ENCODE measurements at places on chromosomes 6 and 20. TPM values are rescaled to one million over a fixed set of nuclear protein-coding genes. Genes with fewer than 3 reads are reported as not detected.

DNA sequence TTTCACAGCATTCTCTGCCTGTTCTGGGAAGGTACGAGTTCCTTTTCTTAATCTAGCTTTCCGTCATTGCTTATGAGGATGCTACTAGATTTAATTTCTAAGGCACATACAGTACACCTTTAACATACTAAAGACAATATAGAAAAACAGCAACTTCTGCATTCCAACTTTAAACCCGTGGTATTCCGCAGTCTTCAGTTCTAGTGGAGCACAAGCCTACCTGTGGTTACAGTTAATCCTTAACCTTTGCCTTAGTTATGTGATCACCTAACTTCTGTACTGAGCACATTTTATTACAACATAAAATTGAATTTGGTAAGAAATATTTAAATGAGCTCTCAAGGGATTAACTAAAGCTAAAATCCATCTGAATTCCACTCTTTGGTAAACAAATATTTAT lies 289.5 kb downstream of the BTBD9 start:
- DNase-seq = no peak

DNA sequence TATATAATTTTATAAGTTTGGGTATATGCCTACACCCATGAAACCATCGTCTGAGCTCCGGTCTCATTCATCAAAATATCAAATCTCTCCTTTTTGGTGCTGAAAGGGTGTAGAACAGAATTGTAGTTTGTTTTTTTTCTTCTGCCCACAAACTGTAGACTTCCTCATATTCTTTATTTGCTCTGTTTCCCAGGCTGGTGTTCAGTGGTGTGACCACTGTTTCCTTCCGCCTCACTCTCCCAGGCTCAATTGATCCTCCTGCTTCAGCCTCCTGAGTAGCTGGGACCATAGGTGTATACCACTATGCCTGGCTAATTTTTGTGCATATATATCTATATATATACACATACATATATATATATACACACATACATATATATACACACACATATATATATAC lies 139.6 kb upstream of the HCRTR2 start:
- no peak for DNase-seq

FILIP1 gene
- 72.8 TPM for total RNA-seq

- DNase-seq = no peak
Measured at GRCh38 chr6:68724060-68724459, 89.0 kb downstream of the ADGRB3 start.

DNA sequence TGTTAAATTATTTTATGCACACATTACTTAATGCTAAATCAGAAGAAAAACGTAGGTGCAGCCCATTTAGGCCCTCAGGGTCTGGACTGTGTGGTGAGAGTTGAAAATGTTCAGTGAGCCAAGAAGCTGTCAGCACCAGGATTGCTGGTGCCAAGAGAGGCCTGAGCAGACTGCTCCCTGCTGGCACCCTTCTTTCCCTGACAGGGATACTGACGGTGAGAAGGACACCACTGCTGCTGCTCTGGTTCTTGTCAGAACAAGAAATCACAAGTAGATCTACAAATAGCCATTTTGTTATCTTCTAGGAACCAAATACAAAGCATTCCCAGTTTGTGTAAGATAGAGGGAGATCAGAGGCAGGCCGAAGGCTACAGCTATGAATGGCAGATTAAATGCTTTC lies 48.7 kb upstream of the CRISP1 start:
- DNase-seq = no peak

LZTS3 gene
- total RNA-seq = 9.4 TPM

KIZ gene
- 171 TPM for total RNA-seq

GRCh38 chr6:20202324-20202658 lies 10.0 kb downstream of the MBOAT1 start:
- DNase-seq = no peak

TMC2 gene
- 0.28 TPM for total RNA-seq

GRCh38 chr20:51914758-51915157 lies 112.4 kb upstream of the SALL4 start:
- no peak for DNase-seq

TREM2 gene
- total RNA-seq = 3.6 TPM

DNA sequence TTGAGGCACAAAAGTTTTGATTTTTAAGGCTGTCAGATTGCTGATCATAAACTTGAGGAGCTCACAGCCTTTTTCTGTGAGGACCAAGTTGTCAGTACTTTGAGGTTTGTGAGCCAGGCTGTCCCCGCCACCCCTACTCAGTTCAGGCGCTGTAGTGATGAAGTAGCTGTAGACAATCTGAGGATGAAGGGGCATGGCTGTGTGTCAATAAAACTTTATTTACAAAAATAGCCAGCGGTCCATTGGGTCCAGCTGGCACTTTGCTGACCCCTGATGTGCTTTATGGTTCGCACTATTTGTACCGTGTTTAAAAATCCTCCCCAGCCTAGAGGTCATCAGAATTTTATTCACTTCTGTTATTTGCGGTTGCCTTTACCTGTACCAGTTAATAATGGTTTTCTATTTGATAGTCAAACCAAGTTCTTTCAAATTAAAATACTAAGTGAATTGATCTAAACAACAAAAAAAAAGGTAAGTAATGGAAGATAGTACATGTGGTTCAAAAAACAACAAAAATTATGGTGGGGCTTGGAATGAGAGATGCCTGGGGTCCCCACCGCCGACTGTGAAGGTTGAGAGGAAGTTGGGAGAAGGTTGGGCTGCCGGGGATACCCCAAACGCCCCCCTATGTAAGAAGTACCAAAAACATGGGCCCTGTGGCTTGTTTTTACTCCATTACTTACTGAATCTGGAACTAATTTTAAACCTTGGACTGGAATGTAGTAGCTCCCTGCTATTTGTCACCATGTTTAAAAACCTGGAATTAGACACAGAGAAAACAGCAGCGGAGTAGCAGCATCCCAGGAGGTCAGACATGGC lies 123.6 kb downstream of the SYCP2 start:
- DNase-seq = no peak

DNA sequence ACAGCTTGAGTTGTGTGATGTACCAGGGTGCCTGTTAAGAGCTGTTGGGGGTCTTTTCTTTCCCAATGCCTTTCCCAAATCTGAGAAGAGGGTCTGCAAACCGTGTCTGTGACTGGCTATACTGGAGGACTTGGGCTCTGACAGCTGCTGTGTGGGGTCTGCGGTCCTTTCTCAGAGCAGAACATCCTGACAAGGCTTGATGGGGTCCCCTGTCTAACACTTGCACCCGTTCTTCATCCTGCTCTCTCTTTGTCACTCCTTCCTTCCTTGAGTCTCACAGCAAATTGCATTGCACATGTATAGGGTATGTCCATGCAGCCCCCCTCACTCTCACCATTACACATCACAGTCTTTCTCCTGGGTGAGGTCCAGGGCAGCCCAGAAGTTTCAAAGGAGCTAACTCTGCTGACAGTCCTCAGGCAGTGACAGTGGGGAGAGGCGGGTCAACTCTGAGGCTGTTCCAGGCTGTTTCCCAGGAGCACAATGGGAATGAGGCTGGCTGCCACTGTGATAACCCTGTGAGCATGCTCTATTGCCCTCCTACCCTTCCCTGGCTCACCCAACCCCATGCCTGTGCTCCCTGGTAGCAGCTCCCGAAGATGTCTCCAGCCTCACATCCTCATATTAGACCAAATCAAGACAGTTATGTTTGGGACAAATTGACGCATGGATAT lies 163.2 kb upstream of the GGTLC1 start:
- DNase-seq = no peak

POPDC3 gene
- total RNA-seq = 0.83 TPM

DNA sequence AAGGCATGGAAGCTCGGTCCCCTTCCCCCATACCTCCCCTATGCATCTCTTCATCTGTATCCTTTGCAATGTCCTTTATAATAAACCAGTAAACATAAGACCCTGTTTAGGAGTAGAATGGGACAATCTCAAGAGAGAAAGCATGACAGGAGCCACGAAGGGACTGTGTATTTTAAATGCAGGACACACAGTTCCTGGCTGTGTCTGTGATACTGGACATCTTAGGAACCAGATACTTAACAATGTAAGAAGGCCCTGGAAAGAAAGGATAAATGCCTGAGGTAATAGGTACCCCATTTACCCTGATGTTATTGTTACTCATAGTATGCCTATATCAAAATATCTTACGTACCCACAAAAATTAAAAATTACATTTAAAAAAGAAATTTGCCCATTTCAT lies 36.6 kb downstream of the NUDT3 start:
- DNase-seq = no peak

GRCh38 chr6:69796073-69796641 lies 653 bp downstream of the LMBRD1 start:
- DNase-seq = no peak

DNA sequence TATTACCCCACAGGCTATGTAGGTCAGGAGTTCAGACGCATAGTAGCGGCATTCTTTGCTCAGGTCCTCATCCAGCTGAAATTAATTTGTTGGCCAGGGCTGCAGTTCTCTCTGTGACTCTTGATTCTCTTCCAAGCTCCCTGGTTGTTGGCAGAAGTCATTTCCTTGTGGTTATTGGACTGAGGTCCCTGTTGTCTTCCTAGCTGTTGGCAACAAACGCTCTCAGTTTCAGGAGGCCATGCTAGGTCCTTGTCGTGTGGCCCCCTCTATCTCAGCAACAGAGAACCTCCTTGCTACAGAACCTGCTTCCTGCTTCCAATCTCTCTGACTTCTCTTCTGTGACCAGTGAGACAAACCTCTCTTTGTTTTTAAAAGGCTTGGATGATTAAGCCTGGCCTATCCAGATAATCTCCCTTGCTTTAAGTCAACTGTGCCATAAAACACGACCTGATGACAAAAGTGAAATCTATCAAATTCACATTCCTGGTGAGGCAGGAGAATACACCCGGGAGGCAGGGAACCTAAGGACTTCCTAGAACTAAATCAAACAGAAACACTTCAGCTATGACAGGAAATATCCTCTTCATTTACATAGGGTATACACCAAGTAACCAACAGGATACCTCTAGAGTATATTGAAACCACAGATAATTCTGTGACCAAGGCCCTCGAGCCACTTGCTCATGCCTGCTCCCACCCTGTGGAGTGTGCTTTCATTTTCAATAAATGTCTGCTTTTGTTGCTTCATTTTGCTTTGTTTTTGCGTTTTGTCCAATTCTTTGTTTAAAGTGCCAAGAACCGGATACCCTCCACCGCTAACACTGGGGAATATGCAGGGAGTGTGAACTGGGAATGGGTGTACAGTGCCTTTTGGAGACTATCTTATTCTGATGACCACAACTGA lies 196.0 kb downstream of the BTBD3 start:
- DNase-seq = no peak

HLA-DRA gene
- 108 TPM for total RNA-seq

DNA sequence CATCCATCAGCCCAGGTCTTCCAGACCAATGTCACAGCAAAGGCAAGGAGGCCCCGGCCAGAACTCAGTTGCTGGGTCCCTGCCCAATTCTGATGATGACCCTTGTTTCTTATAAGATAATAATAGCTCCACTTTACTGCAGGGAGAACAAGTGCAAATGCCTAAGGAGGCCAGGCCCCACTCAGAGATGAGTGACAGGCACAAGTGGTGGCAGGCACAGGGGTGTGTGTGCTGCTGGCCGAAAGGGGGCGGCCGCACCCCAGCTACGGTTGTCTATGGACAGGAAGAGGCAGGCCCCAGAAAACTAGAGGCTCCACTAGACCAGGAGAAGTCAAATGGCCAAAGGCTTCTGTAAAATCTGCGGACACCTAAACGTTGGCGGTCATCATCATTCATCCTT lies 28.6 kb downstream of the GNAS-AS1 start:
- no peak for DNase-seq

DNA sequence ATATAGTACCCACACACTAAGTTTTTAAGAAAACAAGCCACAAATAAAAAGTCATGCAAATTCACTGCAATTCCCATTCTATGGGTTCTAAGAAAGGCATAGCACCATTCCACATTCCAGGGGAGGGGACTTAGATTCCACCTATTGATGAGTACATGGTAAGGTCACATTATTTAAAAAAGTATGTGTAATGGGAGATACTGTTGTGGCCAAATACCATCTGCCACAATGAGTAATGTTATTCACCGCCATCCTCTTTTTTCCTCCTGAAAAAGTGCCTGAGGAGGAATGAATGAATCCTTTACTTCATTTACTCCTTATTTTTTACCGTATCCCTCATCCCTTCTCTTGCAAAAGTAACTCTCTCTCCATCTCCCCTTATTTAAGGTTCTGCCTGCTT lies 27.0 kb upstream of the ADGRF1 start:
- DNase-seq = no peak

CHRNA4 gene
- total RNA-seq = 1.1 TPM

GRCh38 chr6:5481750-5482149 lies 220.4 kb downstream of the FARS2 start:
- DNase-seq = no peak
